ENCODE measurements at places on chromosomes 2 and 18.

GRCh38 chr18:79400091-79400590 lies 4.4 kb downstream of the NFATC1 start:
- DNase-seq = peak; percentile 43

DNA sequence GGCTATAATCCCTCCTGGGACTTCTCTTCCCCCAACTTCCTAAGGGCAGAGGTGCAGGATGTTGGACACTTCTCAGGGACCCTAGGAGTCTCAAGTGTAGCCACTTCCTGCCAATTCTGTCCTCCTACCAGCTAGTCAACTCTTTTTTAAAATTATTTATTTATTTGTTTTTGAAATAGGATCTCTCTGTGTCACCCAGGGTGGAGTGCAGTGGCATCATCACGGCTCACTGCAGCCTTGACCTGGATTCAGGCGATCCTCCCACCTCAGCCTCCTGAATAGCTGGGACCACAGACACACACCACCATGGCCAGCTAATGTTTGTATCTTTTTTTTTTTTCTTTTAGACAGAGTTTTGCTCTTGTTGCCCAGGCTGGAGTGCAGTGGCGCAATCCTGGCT lies 11.5 kb downstream of the SFTPB start:
- no peak for DNase-seq

DNA sequence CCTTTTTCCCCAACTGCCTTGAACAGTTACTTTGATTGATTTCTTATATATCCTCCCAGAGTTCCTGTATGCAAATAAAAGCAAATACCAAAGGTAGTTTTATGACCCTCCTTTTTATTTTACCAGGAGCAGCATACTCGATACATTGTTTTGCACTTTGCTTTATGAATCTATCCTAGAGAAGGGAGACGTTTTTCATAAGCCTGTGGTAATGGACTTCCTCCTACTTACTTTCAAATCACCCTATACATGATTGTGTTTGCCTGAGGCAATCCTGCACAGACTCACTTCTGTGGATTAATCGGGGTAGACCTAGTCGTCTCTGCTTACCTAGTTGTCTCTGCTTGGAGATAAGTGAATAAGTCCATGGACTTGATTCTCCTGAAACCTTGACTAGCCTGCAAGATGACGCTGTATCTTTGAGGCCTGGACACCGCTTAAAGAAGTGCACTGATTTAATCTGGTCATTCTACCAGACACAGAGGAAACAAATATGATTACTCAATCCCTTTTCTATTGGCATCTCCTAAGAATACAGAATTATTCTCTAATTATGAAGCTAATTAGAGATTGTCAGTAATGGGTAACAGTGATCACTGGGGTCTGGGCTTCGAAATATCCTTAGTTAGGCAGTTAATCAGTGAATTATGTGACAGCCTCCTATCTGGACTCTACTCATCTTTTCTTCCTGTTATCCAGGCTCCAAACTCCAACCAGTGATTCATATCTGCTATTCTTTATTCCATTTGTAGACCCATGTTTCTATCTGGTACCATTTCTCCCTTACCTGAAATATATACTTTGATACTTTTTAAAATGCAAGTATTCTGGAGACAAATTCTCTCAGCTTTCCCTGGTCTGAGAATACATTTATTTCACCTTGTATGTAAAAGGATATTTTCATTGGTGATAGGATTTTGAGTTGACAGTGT lies 447.4 kb upstream of the TRIB2 start:
- DNase-seq = no peak

DNA sequence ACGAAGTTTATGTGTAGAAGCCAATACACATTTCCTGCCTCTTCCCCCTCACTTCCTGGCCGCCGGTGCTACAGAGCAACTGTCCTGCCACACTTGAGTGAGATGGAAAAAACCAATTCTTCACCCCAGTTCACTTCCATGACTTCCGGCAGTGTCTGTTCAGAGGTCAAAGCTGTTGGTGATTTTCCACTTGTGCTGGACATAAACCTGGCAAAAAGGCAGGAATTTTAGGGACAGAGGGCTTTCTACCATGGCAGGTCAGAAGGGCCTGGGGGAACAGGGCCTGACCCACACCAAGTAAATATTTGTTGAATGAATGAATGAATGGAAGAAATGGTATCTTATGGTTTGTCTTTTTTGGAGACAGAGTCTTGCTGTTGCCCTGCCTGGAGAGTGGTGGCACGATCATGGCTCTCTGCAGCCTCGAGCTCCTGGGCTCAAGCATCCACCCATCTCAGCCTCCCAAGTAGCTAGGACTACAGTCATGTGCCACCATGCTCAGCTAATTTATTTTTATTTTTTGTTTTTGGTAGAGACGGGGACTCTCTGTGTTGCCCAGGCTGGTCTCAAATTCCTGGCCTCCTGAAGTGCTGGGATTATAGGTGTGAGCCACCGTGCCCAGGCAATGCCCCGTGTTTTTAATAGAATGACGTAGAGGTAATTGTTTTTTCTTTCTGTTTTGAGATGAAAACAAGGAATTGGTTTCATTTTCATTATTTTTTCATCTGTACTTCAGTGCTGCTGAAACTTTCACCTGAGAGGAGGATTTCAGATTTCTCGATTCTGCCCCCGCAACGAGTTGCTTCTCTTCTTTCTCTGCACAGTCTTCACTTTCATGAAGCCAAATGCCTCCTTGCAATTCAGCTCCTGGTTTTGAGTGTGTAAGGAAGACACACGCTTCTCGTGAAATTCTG lies 48.0 kb upstream of the LPIN2 start:
- DNase-seq = no peak

DNA sequence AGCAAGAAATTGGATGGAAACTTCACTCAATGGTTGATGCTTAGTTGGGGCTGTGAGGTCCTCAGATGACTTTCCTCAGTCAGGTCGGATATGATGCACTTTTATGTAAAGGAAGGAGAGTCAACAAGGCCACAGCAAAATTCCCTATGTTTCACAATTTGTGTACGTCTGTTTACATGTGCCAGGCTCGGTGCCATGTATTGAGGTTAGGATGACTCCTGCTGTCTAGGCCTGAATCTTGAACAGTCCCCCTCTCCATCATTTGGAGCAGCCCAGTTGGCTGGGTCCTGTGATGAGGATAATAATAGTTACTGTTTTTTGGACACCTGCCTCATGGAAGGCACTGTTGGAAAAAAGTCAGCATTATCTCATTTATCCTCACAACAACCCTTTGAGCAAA lies 43.1 kb downstream of the VSNL1 start:
- DNase-seq = no peak

DNA sequence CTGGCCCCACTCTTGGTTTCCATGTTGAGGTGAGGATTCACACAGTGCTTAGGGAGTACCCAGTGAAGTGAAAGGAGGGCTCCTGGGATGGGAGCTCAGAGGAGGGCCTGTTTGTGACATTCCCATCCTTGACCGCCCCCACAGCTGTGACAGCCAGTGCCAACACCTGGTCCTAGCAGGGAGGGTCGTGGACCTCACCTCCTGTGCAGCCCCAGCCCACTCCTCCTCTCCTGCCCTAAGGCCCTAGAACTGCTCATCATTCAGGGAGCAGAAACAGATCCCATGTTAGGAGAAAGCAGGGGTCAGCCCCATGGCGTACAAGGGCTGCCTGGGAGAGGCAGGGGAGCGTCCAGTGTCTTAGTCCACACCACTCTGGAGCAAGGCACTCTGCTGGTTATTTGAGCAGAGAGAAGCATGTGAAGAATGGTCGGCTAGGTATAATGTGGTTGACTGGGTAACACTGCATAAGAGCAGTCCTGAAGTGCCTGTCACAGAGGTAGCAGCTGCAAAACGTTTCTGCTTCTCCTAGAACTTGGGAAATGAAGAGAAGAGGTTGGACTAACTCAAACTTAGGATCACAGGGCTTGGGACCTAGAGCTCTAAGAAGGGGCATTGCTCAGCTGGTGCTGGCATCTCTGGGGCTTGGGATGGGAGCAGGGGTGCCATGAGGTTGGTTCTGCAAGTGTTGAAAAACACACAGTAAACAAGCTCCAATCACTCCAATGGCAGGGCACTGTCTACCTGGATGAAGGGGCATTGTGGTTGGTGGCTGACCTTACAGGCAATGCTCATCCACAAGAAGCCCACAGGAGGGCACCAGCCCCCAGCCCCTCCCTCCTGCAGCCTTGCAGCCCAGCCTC lies 55.6 kb downstream of the FAM168B start:
- no peak for DNase-seq

GRCh38 chr2:219689676-219690628 lies 62.5 kb downstream of the SLC4A3 start:
- peak; percentile 63 for DNase-seq

DNA sequence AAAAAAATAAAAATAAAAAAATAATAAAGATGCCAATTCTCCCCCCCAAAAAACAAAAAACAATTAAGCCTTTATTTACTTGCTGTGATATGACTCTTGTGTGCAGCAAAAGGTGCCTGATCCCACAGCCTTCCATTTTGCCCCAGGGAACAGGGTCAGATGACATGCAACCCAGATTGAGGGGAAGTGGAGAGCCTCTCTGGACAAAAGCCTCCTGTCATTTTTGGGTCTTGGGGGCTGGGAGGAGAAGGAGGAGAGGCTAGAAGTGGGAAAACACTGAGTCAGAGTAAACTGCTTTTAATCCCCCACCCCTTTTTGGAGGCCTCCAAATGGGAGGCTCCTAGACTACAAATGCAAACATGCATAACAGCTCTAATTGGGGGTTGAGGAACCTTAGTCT lies 46.6 kb upstream of the SCG2 start:
- no peak for DNase-seq

GRCh38 chr2:29420999-29421782 lies 306.0 kb downstream of the CLIP4 start:
- DNase-seq = no peak

- no peak for DNase-seq
These were observed 34.1 kb downstream of the RIT2 start for GRCh38 chr18:43081396-43081795.

GRCh38 chr18:32438173-32438572 lies 32.5 kb downstream of the GAREM1 start:
- no peak for DNase-seq

DNA sequence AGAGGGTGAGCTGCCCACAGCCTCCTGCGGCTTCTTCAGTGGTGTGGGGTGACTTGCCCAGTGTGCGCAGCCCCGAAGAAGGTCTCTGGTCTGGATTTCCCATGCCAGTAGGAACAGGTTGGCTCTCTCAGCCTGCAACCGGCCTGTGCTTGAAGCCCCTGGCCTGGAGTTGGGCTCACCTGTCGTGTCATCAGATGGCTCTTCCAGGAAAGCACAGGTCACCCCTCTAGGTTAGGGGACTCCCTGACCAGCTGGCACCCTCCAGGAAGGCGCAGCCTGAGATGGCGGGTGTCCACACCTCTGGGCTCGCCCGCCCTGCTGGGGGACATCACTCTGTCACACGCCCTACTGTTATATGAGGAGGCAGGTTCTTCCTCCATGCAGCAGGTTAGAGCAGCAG lies 179.8 kb downstream of the SEPTIN10 start:
- no peak for DNase-seq

GRCh38 chr18:45221363-45221762 lies 393.9 kb upstream of the SLC14A2 start:
- DNase-seq = no peak

DNA sequence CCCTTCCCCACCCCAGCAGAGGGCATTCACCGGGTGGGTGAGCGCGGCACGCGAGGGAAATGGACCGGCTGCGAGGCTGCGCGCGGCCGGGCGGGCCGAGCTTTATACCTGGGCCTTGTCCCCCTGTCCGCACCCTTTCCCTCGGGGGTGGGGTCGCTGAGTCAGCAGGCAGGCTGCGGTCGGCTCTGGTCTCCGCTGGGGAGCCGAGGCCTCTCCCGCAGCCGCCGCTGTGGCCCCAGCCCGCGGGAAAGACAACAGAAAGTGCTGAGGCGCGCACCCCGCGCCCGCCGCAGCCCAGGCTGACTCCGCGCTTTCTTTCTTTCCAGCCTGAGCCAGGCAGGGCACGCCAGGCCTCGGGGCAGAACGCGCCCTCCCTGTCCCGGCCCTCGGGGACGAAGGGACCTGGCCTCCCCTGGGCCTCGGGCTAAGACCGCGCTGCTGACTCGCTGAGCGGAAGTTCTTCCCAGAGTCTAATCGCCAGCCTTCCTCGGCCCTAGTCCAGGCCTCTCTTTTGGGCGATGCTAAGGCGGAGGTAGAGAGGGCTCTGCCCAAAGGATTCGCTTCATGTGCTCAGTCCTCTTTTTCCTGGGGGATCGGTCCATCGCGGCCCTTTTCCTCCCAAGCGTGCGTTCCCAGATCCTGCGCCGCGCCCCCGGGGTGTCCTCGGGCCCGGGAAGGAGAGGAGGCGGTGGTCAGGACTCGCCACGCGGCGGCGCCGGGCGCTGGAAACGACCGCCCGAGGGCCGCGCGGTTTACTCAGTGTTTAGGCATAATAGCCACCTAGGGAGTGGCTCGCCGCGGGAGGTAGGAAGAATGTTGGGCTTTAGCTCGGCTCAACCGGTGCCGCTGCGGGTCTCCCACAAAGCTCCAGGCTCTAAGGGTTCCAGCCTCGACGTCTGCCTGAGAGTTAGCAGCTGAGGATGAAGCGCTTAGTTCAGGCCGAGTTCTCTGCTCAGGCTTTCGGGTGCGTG lies at the start of gene CRYBA2:
TSS of gene CRYBA2 (minus strand) at position 78 of the 971 bp plus-strand sequence. CDS start 246 bp downstream, outside the sequence.
- no peak for DNase-seq

DNA sequence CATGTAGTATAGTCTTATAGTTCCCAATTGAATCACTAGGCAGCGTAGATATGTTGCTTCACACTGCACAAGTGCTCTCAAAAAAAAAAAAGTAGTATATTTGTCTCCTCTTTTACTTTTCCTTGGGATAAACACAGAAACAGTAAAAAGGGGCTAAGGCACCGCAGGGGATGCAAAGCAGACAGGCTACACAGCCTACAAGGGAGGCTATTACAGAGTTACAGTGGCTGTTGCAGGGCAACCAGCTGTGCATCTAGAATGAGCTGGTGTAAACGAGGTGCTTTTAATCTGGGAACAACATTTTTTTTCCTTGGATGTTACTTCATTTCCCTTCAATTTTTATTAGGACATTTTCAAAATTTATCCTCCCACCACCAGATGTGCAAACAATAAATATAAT lies 1934.7 kb upstream of the CELF4 start:
- DNase-seq = no peak

DNA sequence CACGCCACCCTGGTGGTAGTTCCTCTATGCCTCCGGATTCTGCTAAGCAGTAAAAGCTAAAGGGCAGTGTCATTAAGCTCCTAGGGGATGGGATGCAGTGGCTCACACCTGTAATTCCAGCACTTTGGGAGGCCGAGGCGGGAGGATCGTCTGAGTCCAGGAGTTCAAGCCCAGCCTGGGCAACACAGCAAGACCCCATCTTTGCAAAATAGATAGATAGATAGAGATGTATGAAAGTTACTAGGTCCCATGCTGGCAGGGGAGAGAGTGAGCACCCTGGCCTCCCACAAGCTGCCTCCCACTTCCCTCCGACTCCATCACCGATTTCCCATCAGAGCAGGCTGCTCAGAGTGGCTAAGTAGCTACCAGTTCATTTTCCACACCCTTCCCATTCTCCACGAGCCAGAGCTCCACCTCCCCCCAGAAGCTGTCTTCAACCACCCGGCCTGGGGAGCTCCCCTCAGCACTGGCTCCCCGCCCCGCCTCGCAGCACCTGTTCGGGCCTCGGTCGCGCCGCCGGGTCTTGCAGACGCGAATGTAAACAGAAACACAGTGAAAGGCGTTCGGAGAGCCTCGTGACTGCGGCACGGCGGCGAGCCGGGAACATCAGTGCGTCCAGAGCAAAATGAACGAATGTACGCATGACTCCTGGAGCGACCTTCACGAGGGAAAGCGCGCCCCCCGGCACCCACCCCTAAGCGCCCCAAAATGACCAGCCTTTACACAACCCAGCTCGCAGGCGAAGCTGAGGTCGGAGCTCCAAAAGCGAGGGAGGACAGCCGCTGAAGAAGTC lies 598 bp upstream of the CEP68 start:
- DNase-seq = no peak
